ENCODE measurements at places on chromosomes 12 and 14. TPM values are rescaled to one million over a fixed set of nuclear protein-coding genes. Genes with fewer than 3 reads are reported as not detected.

The SPTB gene
- 0.13 TPM for total RNA-seq

The BCL2L2 gene
- total RNA-seq: 31.4 TPM

The CYP27B1 gene
- total RNA-seq: 0.20 TPM

The CCDC177 gene
- total RNA-seq: not detected

The FLRT2 gene
- 7.9 TPM for total RNA-seq

The DCN gene
- total RNA-seq: 72.0 TPM

The FOXM1 gene
- 3.5 TPM for total RNA-seq

The ANO4 gene
- 0.26 TPM for total RNA-seq

The ENDOU gene
- 0.40 TPM for total RNA-seq

Measured in smooth muscle cell of the pulmonary artery (primary cell).